ENCODE measurements at places on chromosomes 4 and X. TPM values are rescaled to one million over a fixed set of nuclear protein-coding genes. Genes with fewer than 3 reads are reported as not detected.

The PSAPL1 gene
- 0.31 TPM for total RNA-seq

The FAM149A gene
- 11.0 TPM for total RNA-seq

The CCSER1 gene
- total RNA-seq: 26.1 TPM

The RAB40A gene
- 0.67 TPM for total RNA-seq

The TMEM255A gene
- total RNA-seq: 3.3 TPM

The CSAG1 gene
- total RNA-seq: not detected

The TCEAL6 gene
- total RNA-seq: not detected

The FGF5 gene
- total RNA-seq: not detected

The EFNB1 gene
- total RNA-seq: 74.7 TPM

The GPR34 gene
- total RNA-seq: 19.0 TPM

The PDGFC gene
- 25.3 TPM for total RNA-seq

The SPARCL1 gene
- 380 TPM for total RNA-seq

The PAGE2 gene
- not detected for total RNA-seq

The CDKL2 gene
- total RNA-seq: 3.7 TPM

The CLNK gene
- total RNA-seq: 0.69 TPM

The PAGE1 gene
- total RNA-seq: not detected

The TMPRSS11A gene
- total RNA-seq: not detected

The HSFX3 gene
- not detected for total RNA-seq

The CACNA1F gene
- 4.0 TPM for total RNA-seq

The SULT1E1 gene
- total RNA-seq: 1.2 TPM

The PPBP gene
- 32.2 TPM for total RNA-seq

The CXCL5 gene
- 7.6 TPM for total RNA-seq

The NDP gene
- not detected for total RNA-seq

The FAAH2 gene
- total RNA-seq: 10.5 TPM

The EPHA5 gene
- total RNA-seq: not detected

The CENPVL3 gene
- not detected for total RNA-seq

The SMIM10 gene
- total RNA-seq: 0.44 TPM

The PRSS12 gene
- total RNA-seq: 22.8 TPM

The CT45A3 gene
- not detected for total RNA-seq

The ACE2 gene
- total RNA-seq: not detected

The NHSL2 gene
- 7.5 TPM for total RNA-seq

The DSPP gene
- not detected for total RNA-seq

The MAGEB10 gene
- total RNA-seq: not detected

The KCTD8 gene
- total RNA-seq: not detected

The CCKAR gene
- total RNA-seq: not detected

The STK32B gene
- 0.30 TPM for total RNA-seq

The TRIM75 gene
- total RNA-seq: not detected
